Stimulated activated CD4-positive, alpha-beta T cell treated with anti-CD3 and anti-CD28 coated beads, TNF-alpha, amount 100 ng/mL, for 48 hours (primary cell): ENCODE measurements at places on chromosomes 3 and 15.

- DNase-seq = no peak
Observed at GRCh38 chr3:83248454-83248853, 1487.0 kb upstream of the GBE1 start.

GRCh38 chr3:112376992-112377391, 44.0 kb downstream of the CD200 start:
- DNase-seq = no peak

DNA sequence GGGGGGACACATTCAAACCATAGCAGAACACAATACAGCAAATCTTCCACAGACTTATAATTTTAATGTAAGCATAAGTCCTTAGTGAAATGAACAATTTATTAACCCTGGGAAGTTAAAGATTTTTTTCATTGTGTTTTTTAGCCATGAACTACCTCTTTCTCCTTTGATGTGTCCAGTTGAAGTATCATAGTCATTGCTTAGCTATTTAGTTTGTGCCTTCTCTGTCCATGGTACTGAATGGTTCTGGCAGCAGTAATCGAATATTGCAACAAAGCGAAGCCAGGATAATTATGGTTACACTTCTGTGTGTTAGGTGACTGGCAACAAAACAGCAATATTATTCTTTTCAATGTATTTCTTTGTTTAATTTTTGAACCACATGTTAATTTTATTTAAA, 403.0 kb upstream of the ONECUT1 start:
- DNase-seq = no peak

GRCh38 chr3:157290766-157291165, 130.8 kb upstream of the CCNL1 start:
- no peak for DNase-seq

GRCh38 chr15:47618241-47618640, 99.1 kb upstream of the SEMA6D start:
- DNase-seq = no peak

- DNase-seq = no peak
Observed at GRCh38 chr15:41797201-41797944, 23.1 kb downstream of the MAPKBP1 start.

DNA sequence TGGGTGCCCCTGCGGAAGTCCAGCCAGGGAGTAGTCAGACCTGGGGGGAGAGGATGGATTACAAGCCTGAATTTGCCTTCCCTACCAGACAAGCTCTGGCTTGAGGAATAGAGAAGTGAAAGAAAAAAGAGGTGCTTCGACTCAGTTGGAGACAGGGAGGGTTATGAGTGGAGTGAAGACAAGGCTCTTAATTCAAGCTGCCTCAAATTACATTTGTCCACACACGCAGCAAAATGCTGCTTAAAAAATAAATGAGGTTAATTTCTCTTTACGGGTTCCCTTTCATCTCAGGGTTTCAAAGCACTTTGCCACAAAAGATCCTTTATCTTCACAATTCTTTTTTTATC, 49.0 kb upstream of the SLC4A7 start:
- DNase-seq = no peak

DNA sequence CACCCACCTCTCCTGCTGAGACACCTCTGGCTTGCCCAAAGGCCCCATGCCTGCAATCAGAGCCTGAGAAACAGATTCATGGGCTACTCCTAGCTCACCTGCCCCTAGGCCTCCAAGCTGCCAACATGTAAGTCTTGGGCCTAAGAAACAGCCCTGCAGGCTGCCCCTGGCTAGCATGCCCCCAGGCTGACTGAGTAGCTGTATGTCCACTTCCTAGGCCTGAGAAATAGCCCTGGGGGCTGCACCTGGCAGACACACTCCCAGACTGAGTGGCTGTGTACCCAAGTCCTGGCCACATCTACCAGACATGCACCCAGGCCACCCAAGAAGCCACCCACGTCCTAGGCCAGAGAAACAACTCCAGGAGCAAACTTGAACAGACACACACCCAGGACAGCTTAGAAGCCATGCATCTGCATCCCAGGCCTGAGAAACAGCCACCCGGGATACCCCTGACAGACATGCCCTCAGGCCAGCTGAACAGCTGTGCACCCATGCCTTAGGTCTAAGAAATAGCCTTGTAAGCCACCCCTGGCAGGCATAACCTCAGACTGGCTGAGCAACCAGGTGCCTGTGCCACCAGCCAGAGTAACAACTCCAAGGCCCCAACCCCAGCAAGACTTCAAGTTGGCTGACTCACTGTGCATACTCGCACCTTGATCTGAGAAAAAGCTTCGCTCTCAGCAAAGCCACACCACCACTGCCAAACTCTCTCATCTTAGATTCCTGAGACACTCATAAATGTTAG, 12.0 kb upstream of the NRG4 start:
- DNase-seq = no peak

GRCh38 chr3:17336291-17336690, 406.1 kb downstream of the TBC1D5 start:
- no peak for DNase-seq

DNA sequence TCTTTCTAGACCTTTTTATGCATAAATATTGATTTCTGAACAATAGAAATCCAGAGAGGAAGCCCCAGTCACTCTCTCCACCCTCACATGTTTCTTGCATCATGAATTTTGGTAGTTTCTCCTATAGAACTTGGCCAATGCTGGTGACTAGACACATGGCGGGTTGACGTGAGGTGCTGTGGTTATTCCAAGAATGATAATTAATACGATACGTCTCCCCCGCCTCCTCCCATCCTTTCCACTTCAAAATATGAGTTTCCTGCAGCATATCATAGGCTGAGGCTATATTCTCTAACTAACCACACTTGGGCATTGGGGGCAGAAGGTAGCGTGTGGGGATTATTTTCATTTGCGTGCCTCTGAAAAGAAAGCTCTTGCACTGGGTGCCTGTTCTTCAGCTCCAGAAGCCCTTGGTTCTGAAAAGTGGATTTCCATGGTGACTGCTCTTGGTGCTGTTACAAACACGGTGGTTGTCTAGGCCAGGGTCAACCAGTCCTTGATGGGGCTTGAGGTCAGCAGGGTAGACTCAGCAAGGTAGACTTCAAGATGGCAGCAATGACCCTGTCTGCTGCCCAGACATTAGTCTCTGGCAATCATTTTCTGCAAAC, 5.3 kb downstream of the TNFSF10 start:
- no peak for DNase-seq

DNA sequence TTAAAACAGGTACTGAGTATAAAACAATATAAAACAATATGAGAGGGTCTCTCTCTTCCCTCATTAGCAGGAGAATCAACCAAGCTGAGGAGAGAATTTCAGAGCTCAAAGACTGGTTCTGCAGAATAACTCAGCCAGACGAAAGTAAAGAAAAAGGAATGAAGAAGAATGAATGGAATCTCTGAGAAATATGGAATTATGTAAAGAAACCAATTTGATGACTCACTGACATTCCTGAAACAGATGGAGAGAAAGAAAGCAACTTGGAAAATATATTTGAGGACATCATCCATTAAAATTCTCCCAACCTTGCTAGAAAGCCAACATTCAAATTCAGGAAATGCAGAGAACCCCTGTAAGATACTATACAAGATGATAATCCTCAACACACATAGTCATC, 630.9 kb downstream of the PYDC2 start:
- DNase-seq = no peak

DNA sequence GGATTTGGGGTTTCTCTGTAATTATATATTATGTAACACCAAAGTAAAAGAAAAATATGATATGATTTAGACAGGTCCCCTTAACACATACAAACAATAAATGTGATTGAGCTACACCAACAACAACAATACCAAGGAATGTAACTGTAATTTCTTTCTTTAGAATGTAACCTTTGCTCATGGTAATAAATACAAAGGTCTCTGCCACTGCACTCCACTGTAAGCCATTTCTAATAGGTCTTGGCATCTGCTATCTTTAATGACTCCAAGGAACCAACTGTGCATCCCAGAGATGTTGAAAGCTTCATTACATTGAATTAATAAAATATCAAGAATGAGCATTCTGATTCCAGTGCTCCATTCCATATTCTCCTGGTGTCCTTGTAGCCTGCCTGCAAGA, 88.8 kb downstream of the PDZRN3 start:
- no peak for DNase-seq

- DNase-seq = no peak
Observed at GRCh38 chr3:42705962-42706585, 3.5 kb upstream of the HHATL start.

DNA sequence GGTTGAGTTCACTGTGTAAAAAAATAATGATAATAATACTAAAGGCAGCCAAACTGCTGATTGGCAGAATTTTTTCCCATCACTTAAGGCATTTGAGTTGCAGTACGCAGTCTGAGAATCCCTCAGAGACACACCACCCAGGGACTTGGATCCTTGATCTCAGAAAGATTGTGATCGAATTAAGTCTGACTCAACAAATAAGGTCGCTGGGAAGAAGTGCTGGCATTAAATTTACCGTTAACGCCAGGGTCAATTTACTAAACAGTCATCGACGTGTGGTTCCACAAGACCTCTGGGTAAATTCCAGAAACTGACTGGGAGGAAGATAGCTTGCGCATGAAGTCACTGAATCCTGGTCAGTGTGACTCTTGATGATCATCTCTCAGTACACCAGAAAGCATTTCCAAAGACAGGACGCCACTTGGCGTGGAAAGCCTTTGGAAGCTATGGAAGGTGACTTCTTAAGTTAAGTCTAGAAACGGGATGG, 48.3 kb upstream of the CGNL1 start:
- DNase-seq = no peak

DNA sequence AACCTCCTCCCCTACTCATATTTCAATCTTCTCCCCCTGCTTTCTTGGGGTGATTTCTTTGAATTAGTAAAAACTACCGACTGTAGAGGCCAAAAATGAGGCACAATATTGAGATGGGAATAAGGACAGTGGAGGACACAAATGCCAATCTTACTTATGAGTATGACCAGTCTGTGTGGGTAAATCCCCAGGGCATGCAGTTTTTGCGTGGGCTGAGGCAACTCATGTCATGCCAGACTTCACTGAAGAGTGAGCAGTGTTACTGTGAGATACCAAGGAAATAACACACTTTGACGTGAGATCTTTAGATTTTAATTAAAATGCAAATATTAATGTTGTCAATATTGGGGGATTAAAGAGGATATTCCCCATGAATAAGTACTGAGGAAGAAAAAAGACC, 254.3 kb upstream of the ICE2 start:
- DNase-seq = peak; percentile 18

- no peak for DNase-seq
Observed at GRCh38 chr15:52308446-52309153, 13.0 kb upstream of the MYO5C start.

DNA sequence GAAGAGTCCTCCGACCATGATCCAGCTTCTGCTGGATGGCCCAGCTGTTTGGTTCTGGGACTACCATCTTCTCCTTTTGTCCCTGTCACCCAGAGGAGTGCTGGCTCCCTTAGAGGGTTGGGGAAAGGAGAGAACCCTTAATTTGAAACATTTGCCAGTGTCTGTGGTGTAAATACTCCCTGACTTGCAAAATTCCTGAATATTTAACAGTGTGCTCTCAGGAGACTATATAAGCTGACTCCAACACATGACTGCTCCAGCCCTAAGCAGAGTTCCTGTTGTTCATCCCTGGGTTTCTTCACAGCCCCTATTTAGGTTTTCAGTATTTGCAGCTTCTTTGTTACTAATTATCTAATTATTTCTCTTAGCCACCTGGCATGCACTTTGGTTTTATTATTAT, 133.1 kb downstream of the CPNE4 start:
- no peak for DNase-seq

GRCh38 chr3:39143051-39143885, 10.1 kb downstream of the CSRNP1 start:
- no peak for DNase-seq

DNA sequence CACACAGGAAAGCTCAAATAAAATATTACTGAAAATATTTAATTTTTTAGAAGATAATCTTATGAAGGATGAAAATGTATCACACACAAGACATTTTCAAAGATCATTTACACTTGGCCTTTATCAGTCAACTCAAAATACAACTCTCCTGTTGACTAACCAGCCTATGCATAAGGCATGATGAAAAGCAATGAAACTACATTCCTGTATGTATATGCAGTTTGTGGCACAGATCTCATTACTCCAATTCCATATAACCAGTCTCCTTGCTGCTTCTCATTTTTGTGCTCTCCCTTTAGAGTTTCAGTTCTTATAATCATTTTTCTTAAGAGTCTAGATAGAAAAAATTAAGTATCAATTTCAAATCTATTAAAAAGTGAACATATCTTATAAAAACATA, 25.8 kb downstream of the AQR start:
- DNase-seq = no peak

- no peak for DNase-seq
Observed at GRCh38 chr3:158701420-158702065, 29.1 kb upstream of the LXN start.

DNA sequence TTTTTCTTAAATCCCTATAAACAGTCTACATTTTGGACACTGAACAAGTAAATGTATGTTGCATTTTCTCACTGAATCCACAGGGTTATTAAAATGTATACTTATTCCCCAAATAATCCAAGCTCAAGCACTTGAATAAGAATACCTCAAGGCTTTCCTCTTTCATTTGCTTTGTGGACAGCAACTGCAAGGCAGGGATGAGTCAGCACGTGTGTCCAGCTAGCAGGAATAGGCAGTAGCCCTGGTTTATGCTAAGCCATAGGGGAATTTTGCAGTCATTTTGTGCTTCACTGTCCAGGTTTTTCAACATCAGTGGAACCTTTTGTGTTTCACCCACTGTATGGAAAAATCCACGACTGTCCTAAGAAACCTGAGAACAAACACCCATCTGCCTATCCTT, 96.7 kb upstream of the KCNMB2 start:
- no peak for DNase-seq

GRCh38 chr3:113261626-113262303, 50.4 kb downstream of the BOC start:
- DNase-seq = no peak

DNA sequence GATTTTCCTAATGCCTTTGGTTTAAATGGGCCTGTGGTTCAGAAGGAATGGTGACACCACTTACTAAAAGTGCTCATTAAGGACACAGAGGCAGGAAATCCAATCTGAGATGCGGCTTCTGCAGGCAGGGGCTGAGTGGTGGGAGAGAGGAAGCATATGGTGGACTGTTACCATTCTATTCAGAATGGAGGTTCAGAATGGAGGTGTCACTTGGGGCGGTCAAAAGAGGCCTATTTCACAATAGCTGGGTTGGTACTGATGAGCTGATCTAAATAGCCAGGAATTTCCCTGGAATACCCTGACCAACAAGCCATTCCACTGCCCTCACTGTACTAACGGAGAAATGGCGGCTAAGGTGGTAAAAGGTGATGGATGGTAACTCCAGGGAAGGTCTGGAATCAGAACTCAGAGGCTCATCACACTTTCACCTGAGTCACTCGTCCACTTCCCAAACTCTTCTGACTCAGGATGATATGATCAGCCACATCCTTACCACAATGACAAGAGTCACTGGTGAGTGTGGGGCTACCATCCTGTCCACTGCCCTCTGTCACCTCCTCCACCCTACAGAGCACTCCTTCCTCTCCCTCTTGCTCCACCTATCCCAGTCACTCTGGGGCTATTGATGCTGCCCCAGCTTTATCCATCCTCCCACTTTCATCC, 15.7 kb downstream of the RFT1 start:
- DNase-seq = no peak
